ENCODE measurements at places on chromosomes 5 and 9.

DNA sequence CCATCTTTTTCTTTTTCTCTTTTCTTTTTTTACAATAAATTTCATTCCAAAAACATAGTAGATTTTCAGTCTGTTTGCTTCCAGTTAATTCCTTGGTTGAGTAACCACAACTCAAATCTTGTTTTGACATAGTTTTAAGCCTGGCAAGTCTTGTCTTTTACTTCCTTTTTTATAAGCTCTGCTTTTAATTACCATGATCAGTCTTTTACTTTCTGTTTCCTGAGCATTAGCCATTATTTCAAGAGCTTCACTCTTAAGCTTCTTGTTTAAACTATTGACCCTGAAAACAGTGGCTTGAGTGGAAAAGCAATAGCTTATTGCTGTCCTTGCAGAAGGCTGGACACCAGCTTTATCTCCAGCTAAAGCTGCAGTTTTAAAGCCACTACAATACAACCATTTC lies 1363.3 kb downstream of the MAT2B start:
- DNase-seq = no peak

- no peak for DNase-seq
Measured at GRCh38 chr9:81079055-81079454, 610.3 kb downstream of the TLE1 start.

DNA sequence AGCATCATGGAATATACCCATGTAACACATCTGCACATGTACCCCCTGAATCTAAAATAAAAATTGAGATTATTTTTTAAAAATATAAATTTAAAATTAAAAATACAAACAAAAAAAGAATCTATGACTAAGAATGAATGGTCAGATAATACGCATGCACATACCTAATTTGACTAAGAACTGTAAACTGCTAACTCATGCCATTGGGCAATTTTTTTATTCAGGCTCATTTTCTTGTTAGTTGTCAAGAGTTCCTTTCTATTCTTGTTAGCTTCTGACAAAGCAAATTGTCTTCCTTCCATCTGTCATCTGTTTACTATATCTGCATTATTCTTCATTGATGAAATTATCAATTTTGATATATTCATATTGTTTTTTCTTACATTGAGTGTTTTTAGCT lies 69.5 kb upstream of the HAND1 start:
- no peak for DNase-seq

- no peak for DNase-seq
Measured at GRCh38 chr5:129112295-129112694, 17.7 kb downstream of the ISOC1 start.

GRCh38 chr5:68652534-68652965 lies 437.0 kb downstream of the PIK3R1 start:
- no peak for DNase-seq

Measured in H1 (cell line).